ENCODE measurements at places on chromosomes 1 and 21.

- DNase-seq: peak; percentile 68
Observed at GRCh38 chr1:55214934-55215193, 300 bp downstream of the USP24 start.

GRCh38 chr1:50959303-50959912, 659 bp downstream of the FAF1 start:
- DNase-seq: peak; percentile 42

GRCh38 chr1:115112496-115113375, 23.4 kb upstream of the TSPAN2 start:
- peak; percentile 78 for DNase-seq

DNA sequence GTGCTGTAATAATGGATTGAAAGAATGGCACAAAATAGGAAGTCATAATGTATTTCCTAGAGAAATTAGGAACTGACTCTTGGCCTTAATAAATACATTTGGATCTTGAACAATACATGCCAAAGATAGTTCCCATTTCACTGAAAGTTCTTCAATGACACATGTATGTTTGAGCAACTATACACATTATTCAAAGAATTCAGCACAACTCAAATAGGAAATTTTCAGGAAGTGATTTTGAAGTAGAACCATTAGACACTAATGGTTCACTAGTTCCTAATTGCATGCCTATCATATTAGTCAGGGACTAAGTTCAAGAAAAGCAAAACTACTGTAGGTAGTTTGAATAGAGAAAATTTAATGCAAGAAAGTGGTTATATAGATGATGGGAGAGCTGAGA, 404.7 kb downstream of the LMO4 start:
- DNase-seq: no peak

DNA sequence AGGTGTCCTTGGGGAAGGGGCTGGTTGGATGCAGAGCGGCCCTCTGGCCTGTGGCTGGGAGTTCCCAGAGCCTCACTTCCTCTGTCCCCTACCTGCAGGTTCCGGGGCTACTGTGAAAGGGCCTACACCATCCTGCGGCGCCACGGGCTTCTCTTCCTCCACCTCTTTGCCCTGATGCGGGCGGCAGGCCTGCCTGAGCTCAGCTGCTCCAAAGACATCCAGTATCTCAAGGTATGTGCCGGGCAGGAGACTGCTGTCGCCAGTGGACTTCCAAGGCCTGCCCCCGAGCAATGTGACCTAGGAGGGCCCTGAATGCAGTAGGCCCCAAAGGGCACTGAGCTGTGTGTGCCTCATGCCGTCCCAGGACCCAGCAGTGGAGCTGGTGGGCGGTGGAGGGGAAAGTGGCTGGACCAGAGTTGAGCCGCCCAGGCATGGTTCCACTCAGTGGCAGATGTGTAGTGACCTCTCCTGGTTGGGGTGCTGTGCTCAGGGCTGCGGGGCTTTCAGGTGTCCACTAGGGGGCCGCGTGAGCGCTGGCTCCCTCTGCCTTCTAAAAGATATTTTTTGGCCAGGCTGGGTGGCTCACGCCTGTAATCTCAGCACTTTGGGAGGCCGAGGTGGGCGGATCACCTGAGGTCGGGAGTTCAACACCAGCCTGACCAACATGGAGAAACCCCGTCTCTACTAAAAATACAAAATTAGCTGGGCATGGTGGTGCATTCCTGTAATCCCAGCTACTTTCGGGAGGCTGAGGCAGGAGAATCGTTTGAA, 73.4 kb downstream of the PIK3CD start:
- DNase-seq: no peak

GRCh38 chr1:186739515-186739914, 59.3 kb upstream of the PTGS2 start:
- no peak for DNase-seq

GRCh38 chr1:20356850-20357459, 66.3 kb downstream of the VWA5B1 start:
- no peak for DNase-seq

DNA sequence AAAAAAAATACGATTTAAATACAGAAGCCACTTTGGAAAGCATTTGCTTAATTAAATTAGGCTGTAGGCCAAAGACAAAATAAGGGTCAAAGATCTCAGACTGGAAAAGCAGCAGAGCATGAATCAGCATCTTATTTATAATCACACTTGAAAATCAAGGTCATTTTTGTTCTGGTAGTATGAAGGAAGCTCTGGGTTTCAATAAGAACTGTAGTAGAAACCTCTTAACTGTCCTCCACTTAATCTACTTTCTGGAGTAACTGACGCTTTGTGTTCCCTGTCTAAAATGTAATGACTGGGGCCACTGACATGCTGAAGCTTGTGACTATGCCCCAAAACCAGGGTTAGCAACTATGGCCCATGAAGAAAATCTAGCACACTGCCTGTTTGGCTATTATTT, 450.7 kb upstream of the ZP4 start:
- DNase-seq: no peak

- DNase-seq: no peak
Observed at GRCh38 chr1:10121688-10122087, 88.7 kb upstream of the KIF1B start.

DNA sequence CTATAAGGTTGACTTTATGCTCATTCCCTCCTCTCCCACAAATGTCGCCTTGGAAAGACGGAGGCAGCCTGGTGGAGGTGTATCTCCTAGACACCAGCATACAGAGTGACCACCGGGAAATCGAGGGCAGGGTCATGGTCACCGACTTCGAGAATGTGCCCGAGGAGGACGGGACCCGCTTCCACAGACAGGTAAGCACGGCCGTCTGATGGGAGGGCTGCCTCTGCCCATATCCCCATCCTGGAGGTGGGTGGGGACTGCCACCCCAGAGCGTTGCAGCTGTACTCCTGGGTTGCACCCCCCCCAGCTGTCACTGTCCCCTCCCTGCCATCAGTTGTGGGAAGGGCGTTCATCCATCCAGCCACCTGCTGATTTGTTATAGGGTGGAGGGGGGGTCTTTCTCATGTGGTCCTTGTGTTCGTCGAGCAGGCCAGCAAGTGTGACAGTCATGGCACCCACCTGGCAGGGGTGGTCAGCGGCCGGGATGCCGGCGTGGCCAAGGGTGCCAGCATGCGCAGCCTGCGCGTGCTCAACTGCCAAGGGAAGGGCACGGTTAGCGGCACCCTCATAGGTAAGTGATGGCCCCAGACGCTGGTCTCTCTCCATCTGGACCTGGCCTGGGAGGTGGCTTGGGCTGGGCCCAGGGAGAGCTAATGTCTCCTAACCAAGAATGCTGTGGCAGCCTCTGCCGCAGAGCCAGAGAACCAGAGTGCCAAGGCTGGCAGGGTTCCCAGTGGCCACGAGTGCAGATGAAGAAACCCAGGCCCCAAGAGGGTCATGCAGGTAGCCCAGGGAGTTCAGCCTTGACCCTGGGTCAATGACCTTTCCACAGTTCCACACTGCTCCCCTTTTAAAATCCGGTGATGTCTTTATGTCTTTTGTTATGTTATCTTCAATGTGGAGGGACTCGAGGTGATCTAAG, 13.1 kb downstream of the PCSK9 start:
- no peak for DNase-seq

DNA sequence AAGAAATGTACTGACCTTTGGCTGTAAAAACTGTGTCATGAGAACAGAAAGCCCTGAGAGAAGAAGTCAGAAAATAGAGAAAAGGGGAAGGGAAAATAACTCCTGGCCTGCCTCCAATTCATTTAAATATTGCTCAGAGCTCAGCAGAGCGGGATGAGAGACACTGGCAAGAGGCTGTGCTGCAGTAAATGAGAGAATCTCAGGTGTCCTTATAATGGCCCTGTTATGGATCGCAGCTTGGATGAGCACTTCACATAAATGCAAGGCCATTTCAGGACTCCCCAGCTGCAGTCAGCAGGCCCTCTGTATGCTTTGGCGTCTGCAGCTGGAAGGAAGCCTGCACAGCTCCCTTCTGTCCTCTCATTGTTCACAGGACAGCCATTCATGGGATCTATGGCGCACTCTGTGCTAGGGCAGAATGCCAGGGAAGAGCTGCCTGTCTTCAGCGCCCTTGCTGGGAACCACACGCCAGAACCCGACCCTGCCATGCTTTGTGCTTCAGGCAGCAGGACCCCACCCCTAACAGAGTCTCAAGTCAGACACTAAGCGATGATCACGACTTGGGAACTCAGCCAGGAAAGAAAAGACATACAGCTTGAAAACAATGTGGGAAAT, 20.7 kb upstream of the ABCB10 start:
- DNase-seq: peak; percentile 40

DNA sequence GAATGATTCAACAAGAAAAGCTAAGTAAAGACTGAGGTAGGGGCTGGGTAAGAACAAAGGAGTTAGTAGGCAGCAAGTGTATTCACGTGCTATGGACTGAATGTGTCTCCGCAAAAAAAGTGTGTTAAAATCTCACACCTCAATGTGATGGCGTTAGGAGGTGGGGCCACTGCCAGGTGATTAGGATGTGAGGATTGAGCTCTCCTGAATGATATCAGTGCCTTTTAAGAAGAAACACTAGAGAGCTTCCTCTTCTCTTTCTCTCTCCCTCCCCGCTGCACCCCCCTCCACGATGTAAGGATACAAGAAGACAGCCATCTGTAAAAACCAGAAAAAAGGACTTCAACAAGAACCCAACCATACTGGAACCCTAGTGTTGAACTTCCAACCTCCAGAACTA, 396.1 kb upstream of the PLXNA2 start:
- DNase-seq: no peak

DNA sequence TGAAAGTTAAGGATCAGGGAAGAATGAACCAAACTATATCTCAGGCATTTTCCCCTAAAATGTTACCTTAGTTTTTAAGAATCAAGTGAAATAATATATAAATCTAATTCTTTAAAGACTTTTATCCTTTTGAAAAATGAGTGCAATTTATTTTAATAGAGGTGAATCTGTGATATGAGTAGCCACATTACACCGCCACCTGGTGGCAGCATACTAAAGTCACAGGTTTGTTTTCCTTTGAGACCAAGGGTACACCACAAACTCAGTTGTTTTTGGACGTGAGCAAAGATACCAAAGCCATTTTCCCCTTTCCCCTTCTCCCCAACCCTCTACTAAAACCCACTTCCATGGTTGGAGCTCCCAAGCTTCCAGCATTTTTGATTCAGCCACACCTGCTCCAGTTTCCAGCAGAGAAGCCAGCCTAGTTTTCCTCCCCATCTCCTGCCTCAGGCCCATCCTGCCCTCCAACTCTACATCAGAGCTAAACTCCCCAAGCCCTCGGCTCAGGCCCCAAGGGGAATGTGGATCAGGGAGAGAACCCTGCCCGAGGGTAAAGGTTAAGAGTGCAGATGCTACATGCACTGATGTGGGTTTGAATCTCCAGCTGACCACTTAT, 22.9 kb upstream of the LDLRAP1 start:
- peak; percentile 72 for DNase-seq

GRCh38 chr1:156772728-156773497, 5.6 kb downstream of the PRCC start:
- no peak for DNase-seq

DNA sequence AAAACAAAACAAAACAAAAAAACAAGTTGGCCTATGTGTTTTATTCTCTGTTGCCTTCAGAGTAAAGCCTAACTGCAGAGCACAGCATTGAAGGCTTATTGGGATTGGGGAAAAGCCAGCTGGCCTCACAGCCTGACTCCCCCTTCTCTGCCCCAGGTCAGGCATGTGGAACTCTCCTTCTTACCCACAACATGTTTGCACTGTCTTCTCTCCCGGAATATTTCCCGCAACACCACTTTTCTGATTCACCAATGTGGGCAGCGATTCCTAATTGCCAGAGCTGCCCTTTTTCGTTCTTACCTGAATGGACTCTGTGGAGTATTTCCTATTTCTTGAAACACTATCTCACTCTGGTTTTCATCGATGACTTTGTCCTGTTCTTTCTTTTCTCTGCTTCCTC, 2.8 kb upstream of the TARBP1 start:
- no peak for DNase-seq

DNA sequence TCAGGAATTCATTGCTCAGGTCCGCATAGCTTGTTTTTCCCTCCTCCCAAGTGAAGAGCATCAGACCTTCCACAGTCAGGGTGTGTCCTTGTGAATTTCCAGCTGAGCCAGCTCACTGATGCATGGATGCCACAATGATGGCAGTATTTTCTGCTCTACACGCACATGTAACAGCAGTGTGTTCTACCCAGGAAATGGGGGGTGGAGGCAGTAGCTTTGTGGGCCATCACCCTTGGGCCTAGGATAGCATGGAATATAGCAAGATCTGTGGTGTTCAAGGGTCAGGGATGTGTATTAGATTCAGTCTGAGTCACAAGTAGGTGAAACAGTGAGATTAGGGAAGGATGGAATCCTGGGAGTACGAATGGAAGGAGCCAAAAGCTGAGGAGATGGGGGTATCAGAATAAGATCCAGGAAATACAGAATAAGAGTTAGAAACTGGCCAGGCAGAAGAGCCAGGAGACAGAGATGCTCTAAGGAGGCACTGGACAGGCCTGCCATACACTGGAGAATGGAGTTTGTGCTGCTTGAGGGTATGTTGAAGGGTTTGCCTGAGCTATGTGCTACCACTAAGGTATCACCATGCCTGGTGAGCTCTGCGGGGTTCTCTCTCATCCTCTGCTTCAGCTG, 90.6 kb upstream of the CNIH3 start:
- DNase-seq: no peak

DNA sequence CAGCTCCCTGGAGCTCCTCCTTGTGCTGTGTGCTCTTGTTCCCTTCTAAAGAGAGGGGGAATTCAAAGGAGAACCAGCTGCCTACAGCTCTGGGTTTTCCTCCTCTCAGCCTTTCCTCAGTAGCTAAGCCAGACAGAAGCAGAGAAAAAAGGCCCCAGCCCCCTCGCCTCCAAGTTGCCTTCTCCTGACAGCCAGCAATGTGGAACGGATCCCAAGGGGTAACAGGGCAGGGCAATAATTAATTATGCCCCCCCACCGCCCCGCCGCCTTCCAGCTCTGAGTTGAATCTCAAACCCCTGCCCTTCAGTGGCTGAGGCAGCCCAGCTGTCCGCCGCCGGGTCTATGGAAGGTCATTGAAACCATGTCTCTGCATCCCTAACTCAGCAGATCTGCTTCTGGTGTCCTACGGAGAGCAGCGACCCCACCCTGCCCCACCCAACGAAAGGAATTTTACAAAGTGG, 69.0 kb upstream of the GOLT1A start:
- DNase-seq: no peak

DNA sequence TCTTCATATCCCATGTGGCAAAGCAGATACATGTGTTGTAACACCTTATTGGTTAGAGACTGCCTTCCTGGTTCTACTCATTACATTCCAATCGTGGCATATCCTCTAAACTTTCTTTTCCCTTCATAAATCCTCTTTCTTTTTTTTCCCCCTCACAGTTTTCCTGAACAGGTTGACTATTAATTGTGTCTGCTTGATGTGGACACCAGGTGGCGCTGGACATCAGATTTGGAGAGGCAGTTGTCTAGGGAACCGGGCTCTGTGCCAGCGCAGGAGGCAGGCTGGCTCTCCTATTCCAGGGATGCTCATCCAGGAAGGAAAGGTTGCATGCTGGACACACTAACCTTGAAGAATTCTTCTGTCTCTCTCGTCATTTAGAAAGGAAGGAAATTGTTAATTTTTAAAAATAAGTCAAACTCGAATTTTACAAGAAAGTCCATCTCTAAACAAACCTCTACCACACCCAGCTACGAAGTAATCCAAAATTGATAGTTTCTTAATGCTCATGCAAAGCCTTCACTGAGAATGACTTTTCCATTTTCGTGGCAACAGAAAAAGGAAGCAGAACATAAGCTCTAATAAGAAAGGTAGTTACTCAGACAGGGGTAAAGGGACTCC, 59.4 kb upstream of the ASB17 start:
- DNase-seq: peak; percentile 89

GRCh38 chr1:162530307-162530987, 31.1 kb upstream of the UAP1 start:
- DNase-seq: no peak

- DNase-seq: no peak
Observed at GRCh38 chr1:118013336-118013735, 83.8 kb downstream of the WDR3 start.

Data from mesothelial cell of epicardium (in vitro differentiated cells).